ENCODE measurements at places on chromosomes 5 and 9. TPM values are rescaled to one million over a fixed set of nuclear protein-coding genes. Genes with fewer than 3 reads are reported as not detected.

GRCh38 chr5:55108661-55109060 lies 6.2 kb downstream of the GZMA start:
- H3K27ac ChIP-seq: no peak overlapping the region
- no peaks in the 10 kb centered on the region for H3K4me1 ChIP-seq
- H3K4me3 ChIP-seq: no peak overlapping the region
- no peak for DNase-seq
- H3K27me3 ChIP-seq: no peaks in the 10 kb centered on the region

The DNM1 gene
- 12.1 TPM for total RNA-seq

The PPP2R2B gene
- not detected for total RNA-seq

DNA sequence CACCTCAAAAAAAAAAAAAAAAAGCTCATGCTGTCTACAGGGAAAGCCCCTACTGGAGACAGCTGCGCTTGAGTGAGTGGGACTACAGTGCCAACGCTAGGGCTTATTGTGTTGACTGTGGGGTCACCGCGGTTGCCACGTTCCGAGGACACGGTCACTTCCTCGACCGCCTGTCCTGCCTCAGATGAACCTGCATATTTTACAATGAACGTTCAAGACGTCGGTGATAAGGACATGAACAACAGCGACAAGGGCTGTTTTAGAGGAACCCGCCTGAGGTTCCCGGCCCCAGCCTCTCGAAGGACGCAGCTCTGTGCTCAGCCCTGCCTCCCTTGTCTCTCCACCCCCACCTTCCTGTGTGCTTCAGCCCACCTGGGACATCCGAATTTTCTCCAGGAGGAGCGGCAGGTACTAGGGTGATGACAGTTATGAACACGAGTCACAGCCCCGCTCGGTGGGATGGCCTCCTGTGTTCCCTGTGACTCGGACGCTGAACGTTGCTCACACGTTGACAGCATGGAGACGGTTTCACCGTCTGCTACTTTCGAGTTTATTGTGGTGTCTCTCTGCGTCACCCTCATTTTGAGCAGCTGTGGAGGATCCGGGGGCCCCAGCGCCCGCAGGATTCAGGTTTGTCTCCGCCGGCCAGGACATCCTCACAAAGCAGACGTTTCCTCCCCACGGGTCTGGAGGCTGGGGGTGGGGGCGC lies 11.3 kb upstream of the DIPK1B start:
- peaks cover 7% of the 10 kb centered on the region for H3K27me3 ChIP-seq
- no peak overlapping the region for H3K4me3 ChIP-seq
- no peaks in the 10 kb centered on the region for H3K36me3 ChIP-seq
- H3K4me1 ChIP-seq: no peaks in the 10 kb centered on the region

DNA sequence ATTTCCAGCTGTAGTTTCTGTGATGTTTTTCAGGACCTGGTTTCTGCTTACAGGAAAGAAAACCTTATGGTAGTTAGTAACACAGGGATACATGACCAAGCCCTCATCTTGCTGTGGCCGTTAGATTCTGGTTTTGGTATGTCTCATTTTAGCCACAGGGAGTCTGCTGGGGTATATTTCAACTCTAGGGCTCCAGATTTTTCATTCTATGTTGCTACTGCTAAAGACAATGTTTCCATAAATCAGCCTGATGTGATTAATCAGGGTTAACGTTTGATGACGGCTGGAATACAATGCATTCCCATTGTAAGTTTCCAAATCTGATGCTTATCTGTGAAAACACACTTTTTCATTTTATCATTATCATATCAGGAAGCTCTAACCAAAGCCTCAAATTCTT lies 48.2 kb downstream of the P4HA2 start:
- H3K27ac ChIP-seq: no peak overlapping the region
- H3K4me1 ChIP-seq: peaks cover 5% of the 10 kb centered on the region
- no peak overlapping the region for H3K4me3 ChIP-seq

- no peak overlapping the region for H3K4me3 ChIP-seq
- H3K4me1 ChIP-seq: peaks cover 35% of the 10 kb centered on the region
- H3K27ac ChIP-seq: peak overlapping the region; percentile 85
- no peaks in the 10 kb centered on the region for H3K27me3 ChIP-seq
- DNase-seq: peak; percentile 36
- H3K36me3 ChIP-seq: no peaks in the 10 kb centered on the region
Observed at GRCh38 chr9:752681-753200, 88.8 kb upstream of the DMRT1 start.

- H3K27ac ChIP-seq: no peak overlapping the region
- H3K27me3 ChIP-seq: no peaks in the 10 kb centered on the region
- H3K4me1 ChIP-seq: no peaks in the 10 kb centered on the region
- no peak overlapping the region for H3K4me3 ChIP-seq
Observed at GRCh38 chr5:126339215-126339805, 83.9 kb upstream of the GRAMD2B start.

- no peaks in the 10 kb centered on the region for H3K36me3 ChIP-seq
- DNase-seq: no peak
- no peak overlapping the region for H3K4me3 ChIP-seq
- H3K4me1 ChIP-seq: no peaks in the 10 kb centered on the region
- no peak overlapping the region for H3K27ac ChIP-seq
Observed at GRCh38 chr5:59999056-59999455, 105.5 kb upstream of the PDE4D start.

GRCh38 chr5:138972230-138972629 lies 97.1 kb upstream of the LRRTM2 start:
- H3K36me3 ChIP-seq: no peaks in the 10 kb centered on the region
- DNase-seq: peak; percentile 36
- no peak overlapping the region for H3K27ac ChIP-seq
- peaks cover 36% of the 10 kb centered on the region for H3K4me1 ChIP-seq
- no peaks in the 10 kb centered on the region for H3K27me3 ChIP-seq

- no peak overlapping the region for H3K4me3 ChIP-seq
- no peak for DNase-seq
- H3K27me3 ChIP-seq: no peaks in the 10 kb centered on the region
- no peak overlapping the region for H3K27ac ChIP-seq
- no peaks in the 10 kb centered on the region for H3K36me3 ChIP-seq
- peaks cover 27% of the 10 kb centered on the region for H3K4me1 ChIP-seq
Observed at GRCh38 chr5:71895546-71895945, 176.5 kb downstream of the CARTPT start.

The NRARP gene
- 0.32 TPM for total RNA-seq

The DMRT3 gene
- total RNA-seq: not detected

The SPINK13 gene
- not detected for total RNA-seq

The PCDHGB3 gene
- 2.8 TPM for total RNA-seq

DNA sequence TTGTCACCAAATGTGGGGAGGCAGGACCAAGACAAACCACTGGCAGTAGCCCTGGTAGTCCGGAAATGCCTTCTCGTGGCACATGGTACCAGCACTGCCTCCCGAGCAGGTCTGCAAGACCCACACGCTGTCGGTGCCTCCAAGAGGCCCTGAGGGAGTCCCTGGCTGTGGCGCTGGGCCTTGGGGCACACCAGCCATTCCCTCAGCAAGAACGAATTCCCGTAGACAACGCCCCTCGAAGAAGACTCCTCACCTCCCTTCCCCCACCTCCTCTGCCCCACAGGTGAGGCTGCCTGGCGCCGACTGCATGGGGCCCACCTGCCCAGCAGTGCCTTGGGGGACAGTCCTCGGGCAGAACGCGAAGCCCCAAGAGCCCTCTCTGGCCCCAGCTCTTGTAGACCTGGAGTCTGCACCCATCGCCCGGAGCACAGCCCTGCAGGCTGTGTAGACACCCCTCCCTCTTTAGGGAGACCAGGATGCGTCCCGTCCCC lies 56.0 kb downstream of the EXD3 start:
- no peak for DNase-seq
- no peaks in the 10 kb centered on the region for H3K36me3 ChIP-seq
- no peaks in the 10 kb centered on the region for H3K4me1 ChIP-seq
- H3K27me3 ChIP-seq: no peaks in the 10 kb centered on the region

GRCh38 chr9:7454624-7455023 lies 345.0 kb downstream of the DMAC1 start:
- no peaks in the 10 kb centered on the region for H3K27me3 ChIP-seq
- no peak overlapping the region for H3K4me3 ChIP-seq
- no peak for DNase-seq
- no peaks in the 10 kb centered on the region for H3K36me3 ChIP-seq
- no peak overlapping the region for H3K27ac ChIP-seq

DNA sequence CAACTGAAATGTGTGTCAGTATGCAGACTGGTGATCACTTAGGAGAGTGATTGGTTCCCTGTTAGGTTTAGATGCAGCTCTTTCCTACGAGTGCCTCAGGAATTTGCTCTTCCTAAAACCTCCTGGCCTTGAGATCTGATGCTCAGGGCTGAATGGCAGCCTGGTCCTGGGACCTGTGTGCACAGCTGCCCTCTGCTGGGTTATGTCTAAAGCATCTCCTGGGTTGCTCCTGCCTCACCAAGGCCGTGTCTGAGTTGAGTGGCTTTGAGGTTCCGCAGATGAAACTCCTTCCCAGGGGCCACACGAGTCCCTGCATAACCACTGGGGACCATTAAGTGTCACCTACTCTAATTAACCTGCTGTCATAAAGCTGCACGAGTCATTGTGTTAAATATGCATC lies 59.5 kb downstream of the MVB12B start:
- H3K4me1 ChIP-seq: no peaks in the 10 kb centered on the region
- H3K36me3 ChIP-seq: no peaks in the 10 kb centered on the region
- H3K4me3 ChIP-seq: no peak overlapping the region
- no peak overlapping the region for H3K27ac ChIP-seq
- peak; percentile 43 for DNase-seq

- H3K36me3 ChIP-seq: no peaks in the 10 kb centered on the region
- 0 out of 2 replicates have a peak, but pooled peaks cover 6% of the 10 kb centered on the region for H3K4me1 ChIP-seq
- no peak for DNase-seq
Observed at GRCh38 chr5:170475294-170476000, 28.4 kb upstream of the KCNIP1 start.

The FIBCD1 gene
- total RNA-seq: 20.2 TPM

GRCh38 chr5:151819830-151820229 lies 48.1 kb downstream of the G3BP1 start:
- no peak overlapping the region for H3K4me3 ChIP-seq
- no peak for DNase-seq
- H3K36me3 ChIP-seq: peaks cover 12% of the 10 kb centered on the region
- no peak overlapping the region for H3K27ac ChIP-seq

The CBY3 gene
- total RNA-seq: not detected

GRCh38 chr5:175696139-175696854 lies 38.4 kb downstream of the HRH2 start:
- no peaks in the 10 kb centered on the region for H3K4me1 ChIP-seq
- no peaks in the 10 kb centered on the region for H3K36me3 ChIP-seq
- no peak overlapping the region for H3K4me3 ChIP-seq
- no peaks in the 10 kb centered on the region for H3K27me3 ChIP-seq
- DNase-seq: peak; percentile 6
- no peak overlapping the region for H3K27ac ChIP-seq

DNA sequence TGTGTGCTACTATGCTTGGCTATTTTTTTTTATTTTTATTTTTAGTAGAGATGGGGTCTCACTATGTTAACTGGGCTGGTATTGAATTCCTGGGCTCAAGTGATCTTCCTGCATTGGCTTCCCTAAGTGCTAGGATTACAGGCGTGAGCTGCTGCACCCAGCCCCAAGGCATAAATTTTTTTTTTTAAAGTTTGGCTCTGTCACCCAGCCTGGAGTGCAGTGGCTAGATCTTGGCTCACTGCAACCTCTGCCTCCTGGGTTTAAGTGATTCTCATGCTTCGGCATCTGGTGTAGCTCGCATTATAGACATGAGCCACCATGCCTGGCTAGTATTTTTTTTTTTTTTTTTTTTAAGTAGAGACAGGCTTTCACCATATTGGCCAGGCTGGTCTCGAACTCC lies 70.3 kb downstream of the RAB24 start:
- peak overlapping the region; percentile 20 for H3K4me3 ChIP-seq
- H3K27me3 ChIP-seq: no peaks in the 10 kb centered on the region
- H3K36me3 ChIP-seq: peaks cover 26% of the 10 kb centered on the region
- H3K4me1 ChIP-seq: peaks cover 37% of the 10 kb centered on the region
- peak overlapping the region; percentile 89 for H3K27ac ChIP-seq
- peak; percentile 77 for DNase-seq

The PCYOX1L gene
- 12.6 TPM for total RNA-seq

DNA sequence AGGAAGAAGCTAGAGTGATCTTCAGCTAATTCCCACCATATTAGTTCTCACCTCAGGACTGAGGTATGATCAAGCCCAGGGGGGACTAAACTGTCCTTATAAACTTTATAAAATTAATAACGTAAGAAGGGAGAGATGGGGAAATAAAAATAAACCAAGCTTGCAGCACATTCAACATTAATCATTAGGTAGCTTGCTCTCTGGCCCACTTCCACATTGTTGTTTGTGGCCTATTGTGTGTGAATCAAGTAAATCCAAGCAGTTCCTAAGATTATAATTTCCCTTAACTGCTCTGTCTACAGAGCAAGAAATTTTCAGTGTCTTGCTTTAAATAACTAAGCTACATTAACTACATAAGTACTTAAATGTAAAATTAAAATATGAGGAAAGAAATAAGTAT lies 131.3 kb upstream of the ABCA1 start:
- peak; percentile 31 for DNase-seq
- H3K4me1 ChIP-seq: peaks cover 25% of the 10 kb centered on the region
- H3K36me3 ChIP-seq: no peaks in the 10 kb centered on the region
- no peak overlapping the region for H3K27ac ChIP-seq
- no peak overlapping the region for H3K4me3 ChIP-seq
- no peaks in the 10 kb centered on the region for H3K27me3 ChIP-seq

DNA sequence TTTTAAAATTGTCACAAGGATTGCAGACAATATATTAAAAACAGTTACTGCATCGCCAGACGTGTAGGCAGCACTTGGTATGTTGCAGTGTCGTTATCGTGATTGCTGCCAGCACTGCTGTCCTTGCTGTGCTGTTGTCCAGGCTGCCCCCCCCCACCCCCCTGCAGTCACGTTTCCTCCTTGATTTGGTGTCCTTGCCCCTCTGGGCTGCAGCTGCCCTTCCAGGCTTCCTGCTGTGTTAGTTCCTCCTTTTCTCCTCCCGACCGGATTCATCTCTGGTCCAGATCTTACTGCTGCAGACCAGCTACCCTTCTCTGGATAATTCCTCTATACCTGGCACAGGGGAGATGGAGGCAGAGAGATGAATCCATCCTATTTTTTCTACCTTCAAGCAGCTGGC lies 298.9 kb downstream of the TRIM32 start:
- no peaks in the 10 kb centered on the region for H3K4me1 ChIP-seq
- no peak overlapping the region for H3K27ac ChIP-seq
- no peaks in the 10 kb centered on the region for H3K36me3 ChIP-seq

All from GM23248 (cell line).